Stimulated activated CD4-positive, alpha-beta T cell treated with anti-CD3 and anti-CD28 coated beads, Interleukin-1b, Interleukin-23, amount 100 ng/mL, for 1 hour (primary cell): ENCODE measurements at places on chromosomes 2 and 18.

DNA sequence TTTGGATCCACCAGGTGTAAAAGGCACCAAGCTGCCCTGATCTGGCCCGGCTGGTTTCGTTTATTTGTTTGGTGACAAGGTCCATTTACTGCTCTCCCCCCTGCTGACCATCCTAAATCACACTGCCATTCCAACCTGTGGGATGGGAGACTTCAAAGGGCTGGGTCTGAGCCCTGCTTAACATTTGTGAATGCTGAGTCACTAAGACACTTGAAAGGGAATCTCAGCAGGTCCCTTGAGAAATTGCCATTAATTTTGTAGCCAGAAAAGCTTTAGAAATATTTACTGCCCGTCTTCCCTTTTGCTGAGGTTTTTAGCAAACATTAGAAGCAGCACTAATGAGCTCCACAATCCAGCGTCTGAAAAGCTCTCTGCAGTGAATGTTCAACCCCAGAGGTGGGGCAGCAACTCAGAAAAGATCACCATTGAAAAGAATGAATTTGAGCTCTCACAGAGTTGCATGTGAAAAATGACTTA, 133.8 kb downstream of the ARL4C start:
- no peak for DNase-seq

DNA sequence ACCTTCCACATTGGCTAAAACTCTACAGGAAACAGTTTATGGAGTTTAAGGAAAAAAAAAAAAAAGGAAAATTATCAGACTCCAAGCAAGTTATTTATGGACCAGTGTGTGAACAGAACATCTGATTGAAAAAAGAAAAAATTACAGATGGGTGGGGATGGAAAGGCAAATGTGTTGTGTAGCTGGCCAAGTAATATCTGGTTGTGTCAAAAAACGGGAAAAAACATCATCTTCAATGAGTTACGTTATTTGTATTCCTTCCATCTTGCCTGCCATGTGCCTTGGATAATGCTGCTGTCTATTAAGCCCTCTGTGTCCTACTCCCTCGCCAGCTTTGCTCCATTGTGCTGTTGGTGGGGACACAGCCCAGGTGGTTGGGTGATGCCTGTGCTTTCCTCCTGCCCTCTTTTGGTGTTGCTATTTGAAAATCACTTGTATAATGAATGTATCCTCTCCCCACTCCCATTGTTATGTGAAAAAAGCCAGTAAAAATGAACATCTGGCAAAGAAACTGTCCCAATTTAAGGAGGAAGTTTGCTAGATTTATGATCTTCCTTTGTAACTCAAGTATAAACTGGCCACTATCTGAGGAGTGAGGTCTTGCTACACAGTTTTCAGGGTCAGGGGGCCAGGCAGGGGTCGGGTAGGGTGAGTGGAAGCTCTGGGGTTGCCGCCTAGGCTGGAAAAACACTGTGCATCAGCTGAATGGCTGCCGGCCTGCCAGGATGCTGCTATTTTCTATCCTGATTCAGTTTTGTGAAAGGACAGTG, 155.9 kb downstream of the FMNL2 start:
- DNase-seq: no peak

DNA sequence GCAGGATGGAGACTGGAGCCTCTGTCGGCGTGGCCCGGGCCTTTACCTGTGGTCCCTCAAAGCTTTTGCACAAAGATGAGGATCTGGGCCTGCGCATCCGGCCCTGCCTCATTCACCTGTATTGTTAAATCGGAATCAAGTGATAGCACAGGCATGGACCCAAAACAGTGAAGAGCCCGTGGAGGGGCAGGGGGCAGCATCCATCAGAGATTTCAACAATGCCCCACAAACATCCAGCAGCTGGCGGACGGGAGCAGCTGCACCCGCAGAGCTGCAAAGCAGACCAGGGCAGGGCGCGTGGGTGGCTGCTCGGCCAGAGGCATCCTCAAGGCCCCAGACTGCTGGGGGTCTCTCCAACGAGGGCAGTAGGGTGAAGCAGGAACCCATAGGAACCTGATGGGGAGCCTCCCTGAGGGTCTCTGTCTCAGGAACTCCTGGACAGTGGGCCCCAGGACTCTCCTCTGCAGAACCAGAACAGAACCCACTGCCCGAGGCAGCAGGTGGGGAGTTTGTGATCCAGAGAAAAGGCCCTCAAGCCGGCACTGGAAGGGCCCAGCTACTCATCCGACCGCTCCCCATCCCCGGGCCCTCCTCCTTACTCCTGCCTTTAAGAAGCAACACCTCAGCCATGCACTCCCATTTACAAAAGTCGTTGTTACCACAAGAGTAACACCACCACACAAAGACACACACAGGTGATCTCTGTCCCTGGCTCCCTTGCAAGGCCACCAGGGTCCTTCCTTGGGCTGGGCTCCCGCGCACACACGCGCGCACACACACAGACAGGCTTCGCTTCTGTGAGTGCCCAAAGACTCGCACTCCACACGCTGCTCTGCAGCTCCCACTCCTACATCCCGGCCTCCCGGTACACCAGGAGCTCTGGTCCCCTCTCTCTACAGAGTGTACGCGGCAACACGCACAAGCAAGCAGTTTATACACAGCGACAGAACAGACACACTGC, 28.8 kb downstream of the HDAC4 start:
- no peak for DNase-seq

DNA sequence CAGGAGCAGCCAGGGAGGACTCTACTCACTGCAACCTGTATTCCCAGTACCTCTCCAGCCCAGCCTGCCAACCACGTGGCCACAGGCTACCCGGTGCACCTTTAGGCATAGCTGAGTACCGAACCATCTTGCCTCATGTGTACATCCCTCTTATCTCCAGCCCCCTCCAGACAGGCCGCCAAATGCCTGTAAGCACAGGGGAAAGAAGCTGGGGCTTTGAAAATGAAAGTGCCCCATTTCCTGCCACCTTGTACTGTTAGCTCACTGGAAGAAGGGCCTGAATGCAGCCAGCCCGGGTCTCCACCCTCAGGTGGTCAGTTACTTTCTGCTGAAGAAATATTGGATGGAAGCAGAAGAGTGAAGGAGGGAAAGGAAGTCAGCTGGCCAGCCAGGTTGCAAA, 27.2 kb upstream of the RFX8 start:
- no peak for DNase-seq

GRCh38 chr2:122805346-122805745, 1049.9 kb downstream of the TSN start:
- DNase-seq: no peak

DNA sequence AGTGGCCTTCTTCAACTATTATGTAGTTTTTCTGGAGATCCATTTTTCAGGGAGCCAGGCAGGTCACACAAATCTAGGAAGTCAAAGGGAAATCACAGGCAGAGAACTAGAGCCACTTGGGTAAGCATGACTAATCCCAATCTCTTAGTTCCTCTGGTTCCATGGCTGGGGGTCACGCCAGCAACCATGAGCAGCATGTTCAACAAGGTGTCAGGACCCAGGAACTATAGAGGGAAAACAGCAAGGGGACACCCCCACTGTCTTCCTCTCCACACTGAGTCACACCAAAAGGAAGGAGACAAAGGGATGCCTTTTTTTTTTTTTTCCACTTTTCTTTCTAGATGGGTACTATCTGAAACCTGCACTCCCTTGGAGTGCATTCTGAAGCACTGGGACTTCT, 250.9 kb downstream of the OTX1 start:
- no peak for DNase-seq

DNA sequence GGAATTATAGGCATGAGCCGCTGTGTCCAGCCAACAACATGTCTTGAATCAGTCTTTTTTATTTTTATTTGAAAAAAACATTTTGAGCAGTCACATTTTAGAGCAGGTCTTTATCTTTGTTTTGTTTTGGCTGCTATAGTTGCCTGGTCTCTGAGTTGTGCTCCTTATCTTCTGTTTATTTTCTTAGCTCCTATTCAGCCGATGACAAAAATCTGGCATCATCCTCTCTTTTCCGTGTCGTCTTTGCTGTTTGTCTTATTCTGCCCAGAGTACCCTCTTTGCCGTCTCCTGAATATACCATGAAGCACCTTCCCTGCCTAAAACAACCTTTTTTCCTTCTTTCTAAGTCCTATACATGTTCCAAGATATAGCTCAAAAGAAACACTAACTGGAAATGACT, 201.1 kb downstream of the THSD7B start:
- no peak for DNase-seq

- no peak for DNase-seq
These were observed 11.3 kb downstream of the UPP2 start for GRCh38 chr2:158112992-158113391.

GRCh38 chr2:232353660-232354059, 24.9 kb upstream of the ALPP start:
- no peak for DNase-seq

GRCh38 chr18:7158216-7158615, 40.6 kb upstream of the LAMA1 start:
- no peak for DNase-seq

- no peak for DNase-seq
These were observed 76.1 kb downstream of the EPB41L3 start for GRCh38 chr18:5467671-5468070.

DNA sequence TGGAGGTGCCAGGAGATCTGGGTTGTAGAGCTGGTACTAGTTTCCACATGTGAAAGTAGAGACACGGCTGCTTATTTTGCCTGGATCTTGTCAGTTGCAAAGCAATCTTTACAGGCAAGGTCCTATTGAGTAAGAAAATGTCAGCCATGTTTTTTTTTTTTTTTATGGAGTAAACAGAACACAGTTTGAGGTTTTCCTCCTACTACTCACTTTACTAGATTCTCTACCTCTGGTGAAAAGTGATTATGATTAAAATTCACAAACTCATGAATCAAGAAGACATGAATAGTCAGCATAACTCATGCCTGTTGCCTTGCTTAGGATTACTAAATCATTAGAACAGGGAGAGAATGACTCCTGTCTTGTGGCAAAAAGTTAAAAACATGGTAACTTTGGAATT, 70.1 kb upstream of the PNPT1 start:
- DNase-seq: no peak

GRCh38 chr2:204201507-204201906, 264.9 kb downstream of the ICOS start:
- DNase-seq: no peak

DNA sequence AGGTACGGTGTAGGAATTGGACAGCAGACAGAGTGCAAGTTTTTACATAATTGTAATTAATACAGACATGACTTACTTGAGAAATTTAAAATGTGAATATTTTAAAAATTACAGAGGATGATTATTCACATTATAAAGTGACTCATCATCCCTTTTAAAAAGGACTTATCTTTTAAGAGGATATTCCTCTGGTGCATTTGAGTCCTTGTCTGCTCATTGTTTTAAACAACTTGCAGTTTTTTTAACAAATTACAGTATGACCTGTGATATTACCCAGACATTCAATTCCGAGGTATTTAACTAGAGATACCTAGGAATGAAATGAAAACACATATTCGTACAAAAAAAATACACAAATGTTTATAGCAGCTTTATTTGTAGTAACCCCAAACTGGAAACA, 38.0 kb downstream of the SPTBN1 start:
- no peak for DNase-seq

DNA sequence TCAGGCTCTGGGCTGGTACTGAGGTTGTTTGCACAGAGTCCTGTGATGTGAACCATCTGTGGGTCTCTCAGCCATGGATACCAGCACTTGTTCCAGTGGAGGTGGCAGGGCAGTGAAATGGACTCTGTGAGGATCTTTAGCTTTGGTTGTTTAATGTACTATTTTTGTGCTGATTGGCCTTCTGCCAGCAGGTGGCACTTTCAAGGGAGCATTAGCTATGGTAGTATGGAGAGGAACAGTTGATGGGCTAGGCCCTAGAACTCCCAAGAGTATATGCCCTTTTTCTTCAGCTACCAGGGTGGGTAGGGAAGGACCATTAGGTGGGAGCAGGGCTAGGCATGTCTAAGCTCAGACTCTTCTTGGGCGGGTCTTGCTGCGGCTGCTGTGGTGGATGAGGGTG, 257.0 kb upstream of the GYPC start:
- no peak for DNase-seq

- DNase-seq: no peak
These were observed 309.7 kb downstream of the OSR1 start for GRCh38 chr2:19048593-19049266.

- DNase-seq: no peak
These were observed 4.0 kb upstream of the GPR17 start for GRCh38 chr2:127641846-127642507.

DNA sequence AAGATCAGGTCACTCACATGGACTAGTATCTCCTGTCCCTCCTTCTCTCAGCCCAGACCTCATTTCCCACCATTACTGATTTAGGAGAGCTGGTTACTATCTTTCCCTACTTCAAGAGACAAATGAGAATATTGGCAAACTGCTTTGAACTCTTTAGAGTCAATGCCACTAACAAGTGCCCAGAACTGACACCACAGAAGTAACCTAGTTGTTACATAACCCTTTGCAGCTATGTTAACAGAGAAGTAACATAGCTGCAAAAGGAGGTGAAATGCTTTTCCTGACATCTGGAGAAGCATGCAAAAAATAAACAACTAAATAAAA, 30.0 kb downstream of the TGFA start:
- DNase-seq: no peak

DNA sequence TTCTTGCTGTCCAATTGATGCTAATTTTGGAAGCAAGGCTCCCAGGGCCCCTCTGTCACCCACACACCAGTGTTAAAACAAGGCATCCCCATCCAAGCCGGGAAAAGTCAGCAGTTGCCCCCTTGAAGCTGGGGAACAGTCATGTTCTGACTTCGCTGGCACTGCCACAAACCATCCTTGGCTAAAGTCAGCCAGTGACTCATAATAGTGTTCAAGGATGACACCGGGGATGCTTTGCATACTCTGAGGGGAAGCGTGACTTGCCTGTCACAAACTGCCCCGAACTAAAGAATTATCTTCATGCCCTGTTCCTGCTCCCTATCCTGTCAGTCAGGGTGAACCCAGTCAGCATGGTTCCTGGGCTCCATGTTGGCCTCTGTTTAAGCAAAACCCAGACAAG, 37.0 kb downstream of the TGFA start:
- no peak for DNase-seq

DNA sequence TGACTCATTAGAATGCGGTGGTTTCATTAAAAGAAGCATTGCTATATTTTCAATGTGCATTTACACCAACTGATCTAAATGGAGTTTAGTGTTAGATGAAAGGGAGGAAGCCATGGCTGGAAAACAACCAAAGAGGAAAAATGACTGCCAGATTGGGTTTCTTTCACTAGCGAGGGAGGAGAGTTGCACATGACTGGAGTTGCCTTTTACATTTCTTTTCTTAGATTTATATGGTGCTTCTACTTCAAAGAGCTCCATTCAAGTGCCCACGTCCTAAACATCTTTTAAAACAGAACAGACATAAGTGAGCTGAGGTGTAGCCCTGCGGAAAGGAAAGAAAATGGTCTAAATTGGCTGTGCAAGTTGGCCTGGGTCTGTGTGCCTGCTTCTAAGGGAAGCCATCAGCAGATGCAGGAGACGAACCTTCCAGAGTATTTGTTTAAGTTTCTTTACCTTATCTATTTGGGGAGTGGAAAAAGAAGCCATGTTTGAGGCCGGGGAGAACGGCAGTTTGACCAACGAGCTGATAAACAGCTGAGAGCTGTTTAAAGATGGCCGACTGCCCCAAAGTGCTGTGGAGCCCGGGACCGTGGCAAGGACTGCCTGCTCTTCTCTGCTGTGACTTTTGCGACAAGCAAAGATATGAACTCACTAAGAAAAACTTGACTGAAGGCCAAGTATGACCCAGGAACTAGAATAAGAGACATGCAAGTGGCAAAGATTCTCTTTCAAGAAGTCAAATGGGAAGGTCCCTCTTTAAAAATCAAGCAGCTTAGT, 327.0 kb downstream of the ZNF516 start:
- no peak for DNase-seq

GRCh38 chr2:170002096-170002495, 174.8 kb downstream of the UBR3 start:
- no peak for DNase-seq

- no peak for DNase-seq
These were observed 930.6 kb downstream of the LRP1B start for GRCh38 chr2:141200191-141200590.

GRCh38 chr2:158495175-158495574, 38.4 kb downstream of the PKP4 start:
- DNase-seq: no peak
